8988T (cell line): ENCODE measurements at places on chromosomes 6 and 20.

GRCh38 chr20:36506253-36506652, 35.1 kb upstream of the MYL9 start:
- DNase-seq, result peak; percentile 54

GRCh38 chr20:62087227-62087626, 21.5 kb upstream of the TAF4 start:
- DNase-seq, result no peak

DNA sequence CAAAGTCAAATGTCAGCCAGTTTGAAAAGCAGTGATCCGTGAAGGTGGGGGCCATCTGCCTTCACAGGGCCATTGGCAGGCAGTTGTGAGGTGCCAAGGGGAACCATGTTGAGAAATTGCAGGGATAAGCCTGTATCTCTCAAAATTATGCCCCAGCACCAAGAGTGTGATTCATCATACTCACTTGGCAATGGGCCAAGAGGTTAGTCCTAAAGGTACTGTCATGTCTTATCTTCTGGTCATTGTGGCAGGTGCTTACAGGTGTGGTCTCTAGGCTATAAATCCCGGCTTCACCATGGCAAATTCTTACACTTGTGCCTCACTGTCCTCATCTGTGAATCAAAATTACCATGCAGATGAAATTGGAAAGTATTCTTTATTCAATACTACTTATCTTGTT, 150.7 kb upstream of the LAMP5 start:
- no peak for DNase-seq

- no peak for DNase-seq
Observed at GRCh38 chr6:30779850-30780641, 35.7 kb upstream of the IER3 start.

GRCh38 chr6:107634324-107635056, 144.6 kb downstream of the SOBP start:
- no peak for DNase-seq

- no peak for DNase-seq
Observed at GRCh38 chr6:147903931-147904330, 395.4 kb downstream of the SAMD5 start.

DNA sequence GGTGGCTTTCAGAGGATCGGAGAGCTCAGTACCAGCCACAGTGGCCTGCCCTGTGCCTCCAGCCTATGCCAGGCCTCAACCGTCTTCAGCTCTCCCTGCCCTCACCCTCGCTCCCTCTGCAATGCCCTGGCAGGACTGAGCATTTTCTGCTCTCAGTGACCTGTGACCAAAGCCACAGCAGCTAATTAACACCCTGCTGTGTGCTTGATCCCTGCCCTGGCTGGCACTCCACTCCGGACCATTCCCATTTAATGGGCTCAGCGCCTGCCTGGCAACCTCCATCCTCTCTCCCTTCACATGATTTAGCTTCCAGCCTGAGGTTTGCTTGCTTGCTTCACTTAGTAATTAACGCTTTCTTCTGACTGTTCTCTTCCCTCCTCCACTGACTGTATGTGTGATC, 287.5 kb downstream of the LRFN2 start:
- DNase-seq, result no peak
